ENCODE measurements at places on chromosomes 11 and 22.

DNA sequence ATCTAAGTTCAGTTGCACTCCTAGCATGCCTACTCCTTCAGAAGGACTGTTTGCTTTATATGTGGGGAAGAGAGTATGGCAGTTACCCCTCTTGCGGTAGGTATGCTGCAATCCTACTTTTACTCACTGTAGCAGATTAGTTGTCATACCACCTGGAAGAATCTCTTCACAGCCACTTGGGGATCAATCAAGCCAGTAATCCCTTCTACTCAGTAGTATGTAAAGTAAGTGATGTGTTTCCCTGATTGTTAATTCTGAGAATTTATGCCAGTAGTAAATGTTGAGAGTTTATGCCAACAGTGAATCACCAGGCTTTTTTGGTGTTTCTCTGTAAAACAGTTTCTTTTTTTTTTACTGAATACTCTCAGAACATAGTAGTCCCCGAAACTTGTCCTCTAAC lies 34.4 kb downstream of the PRMT3 start:
- no peak for DNase-seq

- DNase-seq = no peak
Observed at GRCh38 chr22:49566141-49566541, 261.5 kb downstream of the BRD1 start.

- DNase-seq = no peak
Observed at GRCh38 chr11:120797143-120797542, 226.8 kb upstream of the TBCEL start.

DNA sequence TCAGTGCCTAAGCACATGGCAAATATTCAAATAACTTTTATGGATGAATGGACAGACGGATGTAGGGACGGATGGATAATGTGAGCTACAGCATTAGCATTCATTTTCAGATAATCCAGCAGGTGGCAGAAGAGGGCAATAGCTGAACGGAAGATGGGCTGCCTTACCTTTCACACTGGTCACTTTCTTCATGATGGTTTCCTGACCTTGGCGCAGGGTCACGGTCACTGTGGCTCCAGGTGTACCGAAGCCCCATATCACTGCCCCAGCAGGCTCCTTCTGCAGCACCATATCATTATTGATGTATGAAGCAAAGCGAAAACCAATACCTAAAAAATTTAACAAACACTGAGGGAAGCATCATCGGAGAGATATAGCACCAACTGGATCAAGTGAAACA lies 4.3 kb downstream of the SIAE start:
- peak; percentile 45 for DNase-seq

DNA sequence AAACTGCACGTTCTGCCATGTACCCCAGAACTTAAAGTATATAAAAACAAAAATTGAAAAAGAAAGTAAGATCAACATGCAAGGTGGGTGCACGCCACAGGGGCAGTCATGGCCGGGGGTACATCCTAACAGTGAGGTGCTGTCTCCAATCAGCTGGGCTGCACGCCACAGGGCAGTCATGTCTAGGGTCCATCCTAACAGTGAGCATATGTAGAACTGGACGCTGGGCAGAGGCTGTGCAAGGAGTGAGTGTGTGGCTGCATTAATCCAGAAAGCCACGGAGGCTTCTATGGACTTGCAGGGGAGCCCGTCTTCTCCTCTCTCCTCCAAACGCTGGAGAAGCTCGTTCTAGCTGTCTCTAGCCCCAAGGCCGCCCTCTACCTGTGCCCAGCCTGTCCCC lies 1105.0 kb downstream of the BRD1 start:
- DNase-seq = no peak

DNA sequence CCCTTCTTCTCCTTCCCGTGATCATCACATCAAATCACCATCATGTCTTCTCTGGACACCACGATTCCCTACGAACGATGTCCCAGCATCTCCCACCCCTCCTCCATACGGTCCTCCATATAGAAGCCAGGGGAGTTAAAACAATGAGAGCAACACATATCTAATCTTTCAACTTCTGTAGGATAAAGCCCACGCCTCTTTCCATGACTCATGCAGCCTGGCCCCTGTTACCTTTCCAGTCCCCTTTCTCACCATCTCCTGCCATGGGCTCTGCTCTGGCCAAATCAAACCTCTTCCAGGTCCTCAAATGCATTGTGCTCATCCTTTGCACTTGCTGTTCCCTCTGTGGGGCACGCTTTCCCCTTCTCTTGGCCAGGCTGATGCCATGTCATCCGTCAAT lies 23.6 kb downstream of the RPS6KA4 start:
- no peak for DNase-seq

DNA sequence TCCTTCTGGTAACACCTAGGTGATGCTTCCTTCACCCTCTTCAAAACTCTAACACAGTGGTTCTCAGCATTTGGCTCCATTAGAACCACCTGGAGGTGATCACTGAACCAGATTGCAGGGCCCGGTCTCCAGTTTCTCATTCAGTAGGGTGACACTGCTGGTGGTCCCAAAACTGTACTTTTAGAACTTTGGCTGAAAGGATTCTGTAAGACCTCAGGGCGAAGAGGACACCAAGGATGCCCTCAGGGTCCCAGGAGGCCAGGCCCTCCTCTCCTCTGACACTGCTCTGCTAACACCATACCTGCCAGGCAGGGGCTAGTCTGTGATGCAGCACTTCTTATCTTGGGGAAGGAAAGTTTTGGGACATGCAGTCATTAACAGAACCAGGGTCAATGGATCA lies 9.0 kb downstream of the VSTM5 start:
- DNase-seq = no peak

- DNase-seq = no peak
Observed at GRCh38 chr11:94928117-94928990, 45.0 kb downstream of the CWC15 start.

DNA sequence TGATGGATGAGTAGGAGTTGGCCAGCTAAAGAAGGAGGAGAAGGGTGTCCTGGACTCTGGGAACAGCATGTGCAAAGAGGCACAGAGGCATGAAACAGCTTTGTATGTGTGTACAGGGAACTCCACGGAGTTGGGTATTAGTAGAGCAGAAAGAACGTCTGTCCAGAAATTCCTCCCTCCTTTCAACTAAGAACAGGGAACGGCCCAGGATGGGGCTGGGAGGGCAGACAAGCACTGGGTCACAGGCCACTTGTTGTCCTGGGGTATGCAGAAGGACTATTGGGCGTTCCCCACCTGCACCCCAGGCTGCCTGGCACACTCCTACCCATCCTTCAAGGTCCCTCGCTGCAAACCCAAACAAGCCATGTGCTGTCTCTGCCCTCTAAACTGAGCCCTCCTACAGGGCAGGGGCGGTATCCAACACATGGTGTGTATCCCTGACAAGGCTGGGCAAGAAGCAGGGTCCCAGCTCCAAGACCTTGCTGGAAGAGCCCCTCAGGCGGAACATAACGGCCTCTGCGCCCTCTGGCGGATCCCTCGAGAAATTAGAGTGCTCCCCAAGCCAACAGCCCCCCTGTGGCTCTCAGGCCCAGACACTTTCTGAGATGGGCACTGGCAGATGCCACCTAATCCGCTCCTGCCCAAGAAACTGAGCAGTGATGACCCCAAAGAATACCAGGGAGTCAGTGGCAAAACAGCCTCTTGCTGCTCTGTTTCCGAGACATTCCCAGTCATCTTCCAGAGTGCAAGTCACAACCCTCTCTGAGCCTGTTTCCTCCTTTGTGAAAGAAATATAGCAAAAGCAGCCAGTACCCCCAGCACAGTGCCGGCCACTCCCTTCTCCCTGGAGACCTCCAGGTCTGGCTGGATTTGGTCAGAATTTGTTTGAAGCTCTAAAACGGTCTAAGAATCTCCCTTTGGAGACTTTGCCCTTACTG lies 1.6 kb upstream of the ELFN2 start:
- no peak for DNase-seq

DNA sequence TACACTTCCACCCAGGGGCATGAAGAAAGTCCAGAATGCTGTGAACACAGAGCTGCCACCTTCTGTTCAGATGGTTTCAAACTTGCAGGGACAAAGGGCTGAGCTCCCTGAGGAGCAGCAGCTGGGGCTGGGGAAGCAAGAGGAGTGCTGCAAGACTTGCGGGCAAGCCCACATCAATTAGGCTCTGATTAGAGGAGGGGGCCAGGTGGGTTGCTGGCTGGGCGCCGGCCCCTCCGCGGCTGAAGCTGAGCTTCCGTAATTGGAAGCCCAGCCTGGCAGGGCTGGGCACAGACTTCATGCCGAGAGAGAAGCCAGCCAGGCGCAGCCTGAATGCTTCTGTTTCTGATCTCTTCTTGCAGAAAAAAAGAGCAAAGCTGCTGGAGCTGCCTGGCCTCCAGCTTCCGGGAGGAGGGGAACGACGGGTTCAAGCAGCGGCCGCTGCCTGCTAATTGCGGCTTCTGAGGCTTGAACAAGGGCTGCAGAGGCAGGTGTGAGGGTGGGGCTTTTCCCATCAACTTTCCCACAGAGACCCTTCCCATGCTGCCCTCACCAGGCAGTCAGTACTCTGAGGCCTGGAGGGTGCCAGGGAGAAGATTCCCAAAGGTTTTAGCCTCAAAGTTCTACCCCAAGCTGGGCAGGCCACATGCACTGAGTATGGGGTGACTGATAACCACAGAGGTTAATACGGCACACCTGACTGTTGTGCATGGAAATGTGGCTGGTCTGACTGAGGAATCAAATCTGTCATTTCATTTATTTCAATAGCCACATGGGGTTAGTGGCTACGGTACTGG lies 91.1 kb upstream of the LMO1 start:
- DNase-seq = peak; percentile 20

DNA sequence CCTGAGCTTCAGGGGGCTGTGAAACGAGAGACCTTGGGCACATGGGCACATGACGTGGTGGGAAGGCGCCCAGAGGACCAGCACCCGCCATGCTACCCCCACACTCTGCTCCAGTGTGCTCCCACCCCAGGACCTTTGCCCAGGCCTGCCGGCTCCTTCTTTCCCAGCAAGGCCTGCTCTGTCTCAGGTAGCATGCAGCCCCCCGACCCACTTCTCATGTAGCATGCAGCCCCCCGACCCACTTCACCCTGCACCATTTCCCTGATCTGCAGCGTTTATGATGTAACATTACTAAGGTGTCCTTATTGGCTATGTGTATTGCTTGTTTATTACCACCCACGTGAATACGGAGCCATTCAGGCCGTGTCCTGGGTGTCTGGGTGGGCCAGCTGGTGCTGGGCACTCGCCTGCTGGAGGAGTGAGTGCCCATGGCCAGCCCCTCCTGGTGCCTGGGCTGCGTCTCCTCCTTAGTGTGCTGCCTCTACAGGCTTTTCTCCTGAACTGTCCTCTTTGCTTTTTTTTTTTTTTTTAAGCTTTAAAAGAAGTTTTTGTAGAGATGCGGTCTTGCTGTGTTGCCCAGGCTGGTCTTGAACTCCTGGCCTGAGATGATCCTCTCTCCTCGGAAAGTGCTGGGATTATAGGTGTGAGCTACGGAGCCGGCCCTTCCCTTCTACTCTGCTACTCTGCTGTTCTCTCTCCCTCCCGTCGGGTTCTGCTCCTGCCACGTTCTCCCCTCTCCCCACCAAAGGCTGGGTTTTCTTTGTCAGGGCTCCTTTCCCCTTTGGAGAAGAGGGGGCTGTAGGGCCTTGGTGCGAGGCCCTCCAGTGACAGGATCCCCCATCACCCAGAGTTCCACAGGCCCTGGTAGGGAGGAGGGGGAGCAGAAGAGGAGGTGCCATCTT lies 29.4 kb downstream of the LRP5 start:
- no peak for DNase-seq

DNA sequence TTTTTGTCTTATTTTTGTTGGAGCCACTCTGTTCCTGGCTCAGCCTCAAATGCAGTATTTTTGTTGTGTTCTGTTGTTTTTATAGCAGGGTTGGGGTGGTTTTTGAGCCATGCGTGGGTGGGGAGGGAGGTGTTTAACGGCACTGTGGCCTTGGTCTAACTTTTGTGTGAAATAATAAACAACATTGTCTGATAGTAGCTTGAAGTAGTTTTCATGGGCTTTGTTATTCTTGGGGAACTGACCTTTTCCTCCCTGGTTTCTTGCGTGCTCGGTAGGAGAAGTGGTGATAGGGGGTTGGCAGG lies 6.0 kb upstream of the MCM5 start:
- no peak for DNase-seq

DNA sequence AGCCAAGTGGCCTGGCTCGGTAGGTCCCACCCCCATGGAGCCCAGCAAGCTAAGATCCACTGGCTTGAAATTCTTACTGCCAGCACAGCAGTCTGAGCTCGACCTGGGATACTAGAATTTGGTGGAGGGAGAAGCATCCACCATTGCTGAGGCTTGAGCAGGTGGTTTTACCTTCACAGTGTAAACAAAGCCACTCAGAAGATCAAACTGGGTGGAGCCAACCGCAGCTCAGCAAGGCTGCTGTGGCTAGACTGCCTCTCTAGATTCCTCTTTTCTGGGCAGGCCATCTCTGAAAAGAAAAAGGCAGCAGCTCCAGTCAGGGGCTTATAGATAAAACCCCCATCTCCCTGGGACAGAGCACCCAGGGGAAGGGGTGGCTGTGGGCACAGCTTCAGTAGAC lies 22.3 kb upstream of the OR5B21 start:
- DNase-seq = peak; percentile 32

- DNase-seq = peak; percentile 34
Observed at GRCh38 chr11:82701847-82702520, 31.7 kb downstream of the FAM181B start.

DNA sequence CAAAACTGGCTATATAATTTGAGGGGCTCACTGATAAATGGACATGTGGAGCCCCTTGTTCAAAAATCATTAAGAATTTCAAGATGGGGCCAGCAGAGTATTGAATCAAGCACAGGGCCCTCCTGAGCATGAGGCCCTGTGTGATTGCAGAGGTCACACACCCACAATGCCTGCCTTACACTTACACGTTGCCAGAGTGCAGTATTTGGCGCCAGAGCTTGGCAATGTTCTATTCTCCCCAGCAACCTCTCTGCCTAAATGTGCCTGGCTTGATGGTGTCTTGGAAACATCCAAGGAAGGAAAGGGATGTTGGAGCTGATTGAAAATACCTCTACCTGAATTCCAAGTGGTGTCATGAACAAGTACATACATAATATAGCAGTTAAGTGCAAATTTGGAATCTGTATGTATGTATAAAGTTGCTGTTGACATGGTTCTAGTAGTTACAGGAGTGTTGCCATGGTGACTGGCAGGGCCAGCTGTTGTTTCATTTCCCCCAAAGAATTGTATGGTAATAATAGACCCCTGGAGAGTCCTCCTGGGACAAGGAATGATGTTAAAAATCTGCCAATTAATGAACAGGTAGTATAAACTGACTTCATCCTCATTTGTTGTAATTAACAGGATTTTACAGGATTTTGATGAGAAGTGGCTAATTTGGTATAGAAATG lies 205.7 kb upstream of the NAV2 start:
- DNase-seq = no peak

DNA sequence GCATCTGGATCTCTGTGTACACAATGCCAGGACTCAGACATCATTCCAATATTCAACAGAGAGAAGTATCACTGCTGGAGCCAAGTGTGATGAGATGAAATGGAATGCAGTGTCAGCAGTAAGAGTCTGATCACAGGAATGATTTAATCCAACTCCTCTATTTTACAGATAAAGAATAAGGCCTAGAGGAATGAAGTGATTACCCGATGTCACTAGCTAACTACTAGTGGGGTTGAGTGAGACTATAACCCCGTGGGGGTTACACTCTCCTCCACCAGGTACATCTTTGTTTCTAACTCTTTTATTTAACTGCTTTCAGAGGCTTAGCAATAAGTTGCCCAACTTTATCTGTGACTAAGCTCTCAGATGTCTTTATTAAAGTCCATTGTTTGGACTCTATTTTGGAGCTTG lies 94.2 kb upstream of the FAT3 start:
- no peak for DNase-seq

GRCh38 chr22:29477723-29478318 lies 2.2 kb upstream of the NEFH start:
- peak; percentile 45 for DNase-seq

- no peak for DNase-seq
Observed at GRCh38 chr22:46455446-46455845, 82.0 kb downstream of the CELSR1 start.

Measured in NCI-H510A treated with DMSO at 0.1 percent for 48 hours (cell line).